ENCODE measurements at places on chromosomes 5 and 9. TPM values are rescaled to one million over a fixed set of nuclear protein-coding genes. Genes with fewer than 3 reads are reported as not detected.

DNA sequence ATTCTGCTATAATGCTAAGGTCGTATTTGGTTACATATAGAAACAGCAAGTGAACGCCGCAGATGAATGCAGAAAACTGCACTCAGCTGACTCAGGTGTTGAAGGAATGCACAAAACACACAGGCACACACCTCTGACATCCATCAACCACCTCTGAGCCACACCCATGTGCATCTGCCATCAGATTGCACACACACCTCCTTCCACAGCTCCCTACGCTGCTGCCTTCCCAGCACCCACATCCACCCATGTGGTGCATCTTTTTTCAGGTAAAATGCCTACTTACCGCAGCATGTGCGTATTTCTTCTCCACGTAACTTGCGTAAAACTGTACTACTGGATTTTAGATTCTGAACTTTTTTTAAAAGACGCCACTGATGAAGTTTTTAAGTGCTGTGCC is 7.1 kb downstream of the STK10 start:
- H3K36me3 ChIP-seq: no peaks in the 10 kb centered on the region
- no peak overlapping the region for H3K4me3 ChIP-seq
- H3K27ac ChIP-seq: no peak overlapping the region
- peaks cover 18% of the 10 kb centered on the region for H3K4me1 ChIP-seq
- DNase-seq: no peak
- no peaks in the 10 kb centered on the region for H3K27me3 ChIP-seq

DNA sequence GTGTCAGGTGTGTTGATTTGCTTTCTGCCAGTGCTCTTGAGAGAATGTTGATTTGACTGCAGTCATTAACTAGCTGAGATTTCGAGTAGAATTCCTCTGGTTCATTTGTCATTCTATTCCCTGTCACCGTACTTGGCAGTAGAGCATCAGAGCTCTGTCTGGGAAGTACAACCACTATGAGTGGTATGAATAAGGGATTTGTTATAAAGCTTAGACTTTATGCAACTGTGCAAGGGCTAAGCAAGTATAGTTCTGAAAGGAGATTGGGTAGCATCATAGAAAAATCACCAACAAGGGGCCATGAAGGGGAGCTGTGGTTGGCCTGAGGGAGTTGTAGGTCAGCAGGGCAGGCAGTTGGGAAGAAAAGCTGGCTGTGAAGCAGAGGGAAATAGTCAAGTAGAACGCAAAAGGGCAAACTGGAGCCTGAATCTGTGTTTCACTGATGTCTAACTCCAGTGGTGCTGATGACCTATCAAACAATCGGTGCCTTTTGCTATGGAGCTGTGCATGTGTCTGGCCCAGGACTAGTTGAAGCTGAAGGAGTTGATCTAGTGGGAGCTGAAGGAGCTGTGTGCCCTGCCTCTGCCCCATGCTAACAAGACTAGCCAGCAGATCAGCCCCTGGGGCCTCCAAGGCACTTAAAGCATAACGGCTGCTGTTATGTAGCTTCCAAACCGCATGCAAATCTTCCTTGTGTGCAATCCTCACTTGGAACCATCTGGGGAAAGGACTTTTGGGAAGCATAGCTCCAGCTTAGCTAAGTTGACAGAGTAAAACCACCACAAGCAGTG is 110.0 kb downstream of the SLC28A3 start:
- no peak for DNase-seq
- no peaks in the 10 kb centered on the region for H3K4me1 ChIP-seq
- no peak overlapping the region for H3K4me3 ChIP-seq
- no peaks in the 10 kb centered on the region for H3K27me3 ChIP-seq

DNA sequence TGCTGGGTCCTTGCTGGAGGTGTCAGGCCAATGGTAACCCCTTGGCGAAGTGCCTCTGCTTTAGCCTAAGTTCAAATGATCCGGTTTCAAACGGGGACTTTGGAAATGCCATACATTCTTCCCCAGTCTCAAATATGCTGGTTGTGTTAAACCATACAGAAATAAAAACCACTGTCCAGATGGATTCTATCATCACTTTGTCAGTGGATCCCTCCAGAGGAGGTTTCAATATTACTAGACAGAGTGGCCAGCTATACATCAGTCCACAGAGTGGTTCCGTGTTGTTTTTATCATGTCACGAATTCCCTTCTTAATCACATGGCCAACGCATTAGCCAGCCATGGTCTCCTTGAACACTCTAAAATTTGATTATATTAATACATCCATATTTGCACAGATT is 7.3 kb upstream of the RANBP17 start:
- H3K27me3 ChIP-seq: no peaks in the 10 kb centered on the region
- no peaks in the 10 kb centered on the region for H3K4me1 ChIP-seq
- H3K4me3 ChIP-seq: no peak overlapping the region
- H3K36me3 ChIP-seq: no peaks in the 10 kb centered on the region
- H3K27ac ChIP-seq: no peak overlapping the region

DNA sequence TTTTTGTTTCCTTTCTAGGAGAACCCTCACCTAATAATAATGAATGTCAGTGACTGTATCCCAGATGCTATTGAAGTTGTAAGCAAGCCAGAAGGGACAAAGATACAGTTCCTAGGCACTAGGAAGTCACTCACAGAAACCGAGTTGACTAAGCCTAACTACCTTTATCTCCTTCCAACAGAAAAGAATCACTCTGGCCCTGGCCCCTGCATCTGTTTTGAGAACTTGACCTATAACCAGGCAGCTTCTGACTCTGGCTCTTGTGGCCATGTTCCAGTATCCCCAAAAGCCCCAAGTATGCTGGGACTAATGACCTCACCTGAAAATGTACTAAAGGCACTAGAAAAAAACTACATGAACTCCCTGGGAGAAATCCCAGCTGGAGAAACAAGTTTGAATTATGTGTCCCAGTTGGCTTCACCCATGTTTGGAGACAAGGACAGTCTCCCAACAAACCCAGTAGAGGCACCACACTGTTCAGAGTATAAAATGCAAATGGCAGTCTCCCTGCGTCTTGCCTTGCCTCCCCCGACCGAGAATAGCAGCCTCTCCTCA is 87.1 kb downstream of the OSMR start:
- H3K27ac ChIP-seq: no peak overlapping the region
- H3K4me1 ChIP-seq: no peaks in the 10 kb centered on the region
- H3K27me3 ChIP-seq: no peaks in the 10 kb centered on the region
- peaks cover 16% of the 10 kb centered on the region for H3K36me3 ChIP-seq
- no peak overlapping the region for H3K4me3 ChIP-seq

The TRIM14 gene
- total RNA-seq: 13.2 TPM

The SOHLH1 gene
- total RNA-seq: not detected

Data from sigmoid colon (tissue), 7 donors.